Right atrium auricular region (tissue), 2 donors: ENCODE measurements at places on chromosomes 6 and 20. TPM values are rescaled to one million over a fixed set of nuclear protein-coding genes. Genes with fewer than 3 reads are reported as not detected.

DNA sequence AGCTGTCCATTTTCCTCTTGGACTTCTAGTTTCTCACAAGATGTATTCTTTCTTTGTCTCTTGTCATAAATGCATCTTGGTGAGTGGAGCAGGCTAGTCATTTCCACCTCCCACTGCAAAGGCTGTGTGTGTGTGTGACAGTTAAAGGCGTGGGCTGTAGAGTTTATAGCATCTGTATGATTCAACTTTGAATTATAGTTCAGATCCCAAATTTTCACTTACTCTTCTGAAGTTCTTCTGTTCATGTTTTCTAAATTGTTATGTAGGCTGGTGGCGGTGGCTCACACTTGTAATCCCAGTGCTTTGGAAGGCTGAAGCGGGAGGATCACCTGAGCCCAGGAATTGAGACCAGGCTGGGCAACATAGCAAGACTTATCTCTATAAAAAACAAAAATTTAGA, 44.7 kb upstream of the GRIK2 start:
- H3K4me3 ChIP-seq = no peak overlapping the region
- no peak overlapping the region for H3K27ac ChIP-seq
- no peaks in the 10 kb centered on the region for H3K4me1 ChIP-seq
- H3K27me3 ChIP-seq = no peaks in the 10 kb centered on the region
- DNase-seq = no peak

DNA sequence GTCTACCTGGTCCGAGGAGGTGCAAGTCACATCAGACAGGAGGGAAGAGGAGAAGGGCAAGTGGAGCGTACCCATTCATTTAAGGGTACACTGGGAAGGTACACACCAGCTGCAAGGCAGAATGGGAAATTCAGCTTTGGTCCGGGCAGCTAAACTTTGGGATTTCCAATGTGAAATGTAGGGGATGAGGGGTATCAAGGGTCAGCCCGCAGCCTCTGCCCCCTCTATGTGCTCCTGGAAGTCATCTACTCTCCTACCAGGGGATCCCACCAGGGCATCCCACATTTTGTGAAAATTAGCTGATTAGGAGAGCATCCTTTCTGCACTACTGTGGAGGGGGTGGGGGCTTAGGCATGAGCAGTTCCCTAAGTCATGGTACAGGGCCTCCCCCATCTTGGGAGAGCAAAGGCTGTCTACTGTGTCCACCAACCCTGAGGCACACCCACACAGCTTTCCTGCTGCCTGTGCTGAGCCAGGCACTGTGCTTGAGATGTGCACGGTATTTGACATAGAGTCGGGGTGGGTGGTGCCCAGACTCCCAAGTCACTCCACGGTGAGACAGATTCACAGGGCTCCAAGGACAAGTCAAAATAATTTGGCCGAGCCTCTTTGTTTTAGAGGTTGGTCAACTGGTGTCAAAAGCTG, 189.1 kb upstream of the SULF2 start:
- H3K36me3 ChIP-seq = no peaks in the 10 kb centered on the region
- H3K27me3 ChIP-seq = no peaks in the 10 kb centered on the region
- no peak for DNase-seq
- no peak overlapping the region for H3K4me3 ChIP-seq
- H3K4me1 ChIP-seq = peaks cover 17% of the 10 kb centered on the region
- no peak overlapping the region for H3K27ac ChIP-seq

DNA sequence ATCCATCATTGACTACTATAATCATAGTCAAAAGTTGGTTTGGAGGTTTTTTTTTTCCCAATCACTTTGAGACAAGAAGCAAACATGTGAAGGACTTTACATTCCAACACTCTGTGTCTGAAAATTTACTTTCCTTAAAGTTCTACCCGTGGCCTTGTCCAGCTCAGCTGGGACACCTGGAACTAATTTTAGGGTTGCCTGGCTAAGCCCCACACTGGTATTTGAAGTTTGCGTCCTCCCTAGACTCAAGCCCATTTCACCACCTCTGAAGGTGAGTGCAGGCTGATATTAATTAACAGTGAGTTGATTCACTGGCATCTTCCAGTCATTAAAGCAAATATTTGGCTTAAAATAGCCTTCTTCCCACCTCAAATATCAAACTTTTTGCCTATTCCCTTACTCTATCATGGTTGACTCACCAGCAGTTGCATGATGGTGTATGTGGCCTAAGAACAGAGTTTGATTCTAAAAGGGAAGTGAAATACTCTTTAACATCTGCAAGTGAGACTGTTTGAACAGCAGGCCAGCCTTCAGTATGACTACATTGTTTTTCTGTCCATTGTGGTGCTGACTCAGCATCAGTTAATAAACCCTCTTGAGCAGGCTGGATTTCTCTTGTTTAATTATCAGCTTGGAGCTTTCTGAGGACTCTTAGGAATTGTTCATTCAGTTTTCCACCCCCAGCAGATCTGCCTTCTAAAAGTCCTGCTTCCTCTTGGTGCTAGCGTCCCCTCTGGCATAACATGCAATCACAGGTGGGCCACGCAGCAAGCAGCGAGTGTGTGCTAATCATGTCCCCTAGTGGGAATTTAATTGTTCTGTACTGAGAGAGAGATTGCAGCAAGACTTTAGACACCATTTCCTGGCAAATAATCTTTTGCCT, 1.8 kb upstream of the PRDM1 start:
- no peak for DNase-seq
- no peaks in the 10 kb centered on the region for H3K36me3 ChIP-seq
- H3K27me3 ChIP-seq = peaks cover 3% of the 10 kb centered on the region
- no peaks in the 10 kb centered on the region for H3K4me1 ChIP-seq

DNA sequence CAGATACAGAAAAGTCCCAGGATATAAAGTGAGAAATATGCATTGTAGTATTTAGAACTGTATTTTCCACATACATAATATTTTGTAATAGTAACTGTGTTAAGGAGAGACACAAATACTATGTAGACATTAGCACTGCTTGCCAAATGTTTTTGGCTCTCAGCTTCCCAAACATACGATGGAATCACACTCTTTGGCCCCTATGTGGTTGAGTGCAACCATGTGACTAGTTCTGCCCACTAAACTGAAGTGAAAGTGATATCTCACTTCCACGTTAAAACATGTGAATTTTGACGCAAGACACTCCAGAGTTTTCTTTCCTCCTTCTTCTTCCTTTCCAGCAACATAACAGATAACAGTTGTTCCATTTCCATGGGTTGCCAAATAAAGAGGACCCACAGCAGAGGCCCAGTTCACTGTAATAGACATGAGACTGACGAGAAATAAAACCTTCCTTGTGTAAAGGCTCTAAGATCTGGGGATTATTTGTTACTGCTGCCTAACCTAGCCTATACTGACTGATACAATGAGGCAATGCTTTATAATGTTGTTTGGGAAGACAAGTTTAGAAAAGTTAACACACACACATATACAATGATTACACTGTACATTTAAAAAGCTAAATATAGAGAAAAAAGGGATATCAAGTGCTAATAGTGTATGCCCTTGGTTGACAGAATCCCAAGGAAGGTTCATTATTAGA, 97.2 kb downstream of the PTPRT start:
- no peak overlapping the region for H3K4me3 ChIP-seq
- no peaks in the 10 kb centered on the region for H3K4me1 ChIP-seq
- H3K27me3 ChIP-seq = no peaks in the 10 kb centered on the region
- no peak overlapping the region for H3K27ac ChIP-seq

DNA sequence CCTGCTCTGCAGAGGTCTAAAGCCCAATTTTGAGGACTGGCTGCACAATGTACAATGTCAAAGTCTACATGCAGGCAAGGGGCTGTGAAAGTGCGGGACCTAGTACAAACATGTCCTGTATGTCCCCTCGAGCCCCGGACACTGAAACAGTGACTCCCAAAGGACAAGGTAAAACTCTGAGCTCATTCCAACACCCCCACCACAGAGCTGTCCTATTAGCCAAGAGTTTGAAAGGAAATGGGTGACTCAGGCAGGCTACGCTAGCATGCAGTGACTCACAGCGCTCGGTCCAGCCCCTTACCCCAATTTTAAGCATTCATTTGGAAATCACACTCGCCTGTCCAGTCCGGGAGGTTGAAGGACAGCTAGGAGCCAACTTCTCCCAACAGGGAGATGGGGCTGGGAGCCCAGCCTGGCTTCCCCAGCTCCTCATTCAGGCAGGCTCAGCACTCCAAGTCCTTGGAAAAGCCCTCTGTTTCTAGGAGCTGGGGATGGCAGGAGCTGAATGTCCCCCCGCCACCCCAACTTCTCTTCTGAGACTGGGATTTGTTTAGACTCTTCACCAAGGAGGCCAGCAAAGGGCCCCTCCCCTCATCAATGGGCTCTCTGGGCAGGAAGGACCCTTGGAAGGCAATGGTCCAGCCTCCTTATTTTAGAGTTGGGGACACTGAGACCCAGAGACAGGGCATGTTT, 3.9 kb downstream of the SDC4 start:
- peaks cover 19% of the 10 kb centered on the region for H3K36me3 ChIP-seq
- H3K4me1 ChIP-seq = peaks cover 88% of the 10 kb centered on the region
- H3K27ac ChIP-seq = peak overlapping the region; percentile 97

GRCh38 chr20:112396-112795, 24.9 kb downstream of the DEFB125 start:
- H3K27me3 ChIP-seq = no peaks in the 10 kb centered on the region
- H3K4me3 ChIP-seq = no peak overlapping the region
- DNase-seq = no peak
- no peaks in the 10 kb centered on the region for H3K36me3 ChIP-seq

DNA sequence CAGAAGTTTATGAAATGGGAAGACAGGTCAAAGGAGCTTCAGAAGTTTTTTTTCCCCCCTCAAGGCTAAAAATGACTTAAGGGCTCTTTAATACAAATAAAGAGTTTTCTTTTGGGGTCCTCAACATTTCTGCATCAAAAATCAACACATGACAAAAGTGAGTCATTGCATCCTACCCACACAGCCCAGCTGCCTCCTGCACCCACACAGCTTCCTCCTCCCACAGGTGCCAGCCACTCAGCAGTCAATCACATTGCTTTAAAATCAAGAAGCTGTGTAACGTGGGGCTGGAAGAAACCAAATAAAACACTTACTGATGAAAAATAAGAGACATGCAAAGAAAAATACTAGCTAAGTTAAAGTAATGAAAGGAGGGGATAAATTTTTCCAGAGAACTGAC, 68.5 kb downstream of the MAP3K5 start:
- H3K27ac ChIP-seq = no peak overlapping the region
- DNase-seq = no peak
- H3K36me3 ChIP-seq = no peaks in the 10 kb centered on the region
- H3K4me3 ChIP-seq = no peak overlapping the region
- H3K27me3 ChIP-seq = no peaks in the 10 kb centered on the region

- no peaks in the 10 kb centered on the region for H3K27me3 ChIP-seq
- DNase-seq = no peak
- no peaks in the 10 kb centered on the region for H3K4me1 ChIP-seq
- H3K27ac ChIP-seq = no peak overlapping the region
- H3K4me3 ChIP-seq = no peak overlapping the region
These were observed 136.3 kb downstream of the SULF2 start for GRCh38 chr20:47648943-47649342.

GRCh38 chr6:10531942-10532341, 10.8 kb downstream of the GCNT2 start:
- no peaks in the 10 kb centered on the region for H3K27me3 ChIP-seq
- no peak overlapping the region for H3K27ac ChIP-seq
- H3K4me1 ChIP-seq = no peaks in the 10 kb centered on the region
- H3K4me3 ChIP-seq = no peak overlapping the region
- no peak for DNase-seq

DNA sequence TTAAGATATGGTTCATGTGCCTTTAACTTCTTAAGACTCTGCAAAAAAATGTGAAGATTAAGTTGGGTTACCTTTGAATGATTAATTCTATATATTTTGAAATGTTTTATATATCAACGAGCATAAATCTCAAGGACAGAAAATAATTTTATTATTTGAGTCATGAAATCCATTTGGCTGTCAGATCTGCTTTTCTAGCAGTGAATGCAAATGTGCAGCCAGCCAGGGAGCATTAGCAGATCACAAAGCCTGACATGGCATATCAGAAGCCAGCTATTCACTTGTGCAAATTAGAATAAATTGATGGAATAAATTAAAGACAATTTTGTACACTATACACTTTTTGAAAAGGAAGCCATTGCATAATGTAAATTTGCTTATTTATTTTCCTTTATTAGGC, 424.3 kb downstream of the ADGRB3 start:
- H3K27ac ChIP-seq = no peak overlapping the region
- no peaks in the 10 kb centered on the region for H3K4me1 ChIP-seq
- no peak overlapping the region for H3K4me3 ChIP-seq
- no peaks in the 10 kb centered on the region for H3K27me3 ChIP-seq

DNA sequence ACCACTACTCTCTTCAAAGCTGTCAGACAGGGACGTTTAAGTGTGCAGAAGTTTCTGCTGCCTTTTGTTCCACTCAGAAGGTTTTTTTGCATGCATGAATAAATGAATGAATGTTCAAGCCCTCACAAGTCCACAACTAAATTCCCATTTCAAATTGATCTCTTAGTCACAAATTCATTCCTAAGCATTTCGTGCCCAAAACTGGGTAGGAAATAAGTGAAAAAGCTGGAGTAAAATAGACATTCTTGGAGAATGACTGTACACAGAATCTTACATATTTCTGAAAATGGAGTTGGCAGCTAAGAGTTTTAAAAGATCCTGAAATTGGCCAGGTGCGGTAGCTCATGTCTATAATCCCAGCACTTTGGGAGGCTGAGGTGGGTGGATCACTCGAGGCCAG, 117.6 kb downstream of the PERP start:
- H3K4me3 ChIP-seq = no peak overlapping the region
- H3K27me3 ChIP-seq = no peaks in the 10 kb centered on the region
- H3K27ac ChIP-seq = no peak overlapping the region
- H3K36me3 ChIP-seq = no peaks in the 10 kb centered on the region
- no peaks in the 10 kb centered on the region for H3K4me1 ChIP-seq

GRCh38 chr6:115902436-115902835, 158.3 kb downstream of the FRK start:
- no peaks in the 10 kb centered on the region for H3K27me3 ChIP-seq
- H3K4me3 ChIP-seq = no peak overlapping the region
- no peaks in the 10 kb centered on the region for H3K4me1 ChIP-seq
- no peak overlapping the region for H3K27ac ChIP-seq
- no peaks in the 10 kb centered on the region for H3K36me3 ChIP-seq
- no peak for DNase-seq

LBP gene
- not detected for total RNA-seq

LTB gene
- not detected for total RNA-seq

RSPO3 gene
- total RNA-seq = 0.75 TPM

CNR1 gene
- total RNA-seq = 1.3 TPM

ETV7 gene
- 0.43 TPM for total RNA-seq

CST7 gene
- 3.2 TPM for total RNA-seq

MYH7B gene
- total RNA-seq = 24.4 TPM

ERVFRD-1 gene
- not detected for total RNA-seq

OARD1 gene
- 13.4 TPM for total RNA-seq

KIF13A gene
- total RNA-seq = 68.3 TPM
